Fibroblast of skin of right quadriceps (primary cell): ENCODE measurements at places on chromosomes 5 and 9.

- DNase-seq, result no peak
Observed at GRCh38 chr5:56303511-56303910, 70.4 kb upstream of the ANKRD55 start.

DNA sequence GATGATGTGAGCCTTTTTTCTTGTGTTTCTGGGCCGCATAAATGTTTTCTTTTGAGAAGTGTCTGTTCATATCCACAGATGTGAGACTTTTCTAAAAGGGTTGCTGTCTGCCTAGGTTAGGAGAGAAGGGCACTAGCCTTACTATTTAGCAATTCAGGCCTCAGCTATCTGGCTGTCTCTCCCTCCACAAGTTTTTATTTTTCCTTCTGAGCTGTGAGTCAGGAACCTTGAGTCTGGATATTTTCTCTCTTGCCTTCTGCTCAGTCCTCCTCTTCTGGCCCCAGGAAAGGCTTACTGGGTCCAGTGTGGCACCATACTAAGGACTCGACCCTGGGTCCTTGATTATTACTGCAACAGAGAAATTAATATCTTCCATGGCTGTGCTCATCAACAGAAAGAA is 187.6 kb downstream of the CSNK1G3 start:
- no peak for DNase-seq

GRCh38 chr5:179680014-179680779 is 637 bp downstream of the CBY3 start:
- DNase-seq, result no peak

- DNase-seq, result no peak
Observed at GRCh38 chr9:127489471-127490115, 38.3 kb downstream of the LRSAM1 start.

DNA sequence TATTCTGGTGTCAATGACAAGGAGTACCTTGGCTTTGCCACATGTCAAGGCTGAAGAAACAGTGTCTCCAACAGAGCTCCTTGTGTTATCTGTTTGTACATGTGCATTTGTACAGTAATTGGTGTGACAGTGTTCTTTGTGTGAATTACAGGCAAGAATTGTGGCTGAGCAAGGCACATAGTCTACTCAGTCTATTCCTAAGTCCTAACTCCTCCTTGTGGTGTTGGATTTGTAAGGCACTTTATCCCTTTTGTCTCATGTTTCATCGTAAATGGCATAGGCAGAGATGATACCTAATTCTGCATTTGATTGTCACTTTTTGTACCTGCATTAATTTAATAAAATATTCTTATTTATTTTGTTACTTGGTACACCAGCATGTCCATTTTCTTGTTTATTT is 19.8 kb downstream of the CD274 start:
- no peak for DNase-seq

DNA sequence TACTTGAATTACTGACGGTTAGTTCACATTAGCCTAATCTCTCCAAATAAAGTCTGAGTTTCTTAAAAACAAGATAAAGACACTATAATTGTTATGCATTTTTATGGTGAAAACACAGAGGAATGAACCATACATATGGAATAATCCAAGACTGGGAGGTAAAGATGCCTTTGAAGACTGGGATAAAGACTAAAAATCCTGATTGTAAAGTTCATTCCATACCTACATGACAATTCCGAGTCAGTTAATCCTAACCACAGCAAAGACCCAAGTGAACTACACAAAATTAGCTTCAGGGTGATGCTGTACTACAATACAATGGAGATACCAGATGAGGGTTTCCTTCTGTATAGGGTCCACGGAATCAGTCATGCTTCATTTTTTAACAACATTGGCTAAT is 6.3 kb downstream of the AP3B1 start:
- peak; percentile 9 for DNase-seq

DNA sequence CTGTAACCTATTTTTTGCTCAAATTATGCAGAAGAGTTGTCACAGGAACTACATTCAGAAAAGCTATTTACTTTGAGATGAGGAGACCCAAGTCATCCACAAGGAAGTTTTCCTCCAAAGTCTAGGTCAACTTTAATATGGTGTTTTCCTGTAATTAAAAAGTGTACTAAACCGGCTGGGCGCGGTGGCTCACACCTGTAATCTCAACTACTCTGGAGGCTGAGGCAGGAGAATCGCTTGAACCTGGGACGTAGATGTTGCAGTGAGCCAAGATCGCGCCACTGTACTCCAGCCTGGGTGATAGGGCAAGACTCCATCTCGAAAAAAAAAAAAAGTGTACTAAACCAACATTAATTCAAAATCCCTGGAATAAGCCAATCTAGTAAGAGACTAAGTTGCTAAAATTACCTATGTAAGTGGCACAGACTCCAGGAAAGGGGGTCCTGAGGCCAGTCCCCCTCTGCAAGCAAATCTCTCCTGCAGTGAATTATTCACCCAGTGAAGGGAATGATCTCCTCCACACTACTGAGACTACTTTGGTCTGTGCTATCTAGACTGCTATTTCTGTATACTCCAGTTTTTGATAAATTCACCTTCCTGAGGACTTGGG is 38.9 kb downstream of the FNBP1 start:
- no peak for DNase-seq

GRCh38 chr9:97811533-97812246 is 41.3 kb upstream of the FOXE1 start:
- DNase-seq, result peak; percentile 38

DNA sequence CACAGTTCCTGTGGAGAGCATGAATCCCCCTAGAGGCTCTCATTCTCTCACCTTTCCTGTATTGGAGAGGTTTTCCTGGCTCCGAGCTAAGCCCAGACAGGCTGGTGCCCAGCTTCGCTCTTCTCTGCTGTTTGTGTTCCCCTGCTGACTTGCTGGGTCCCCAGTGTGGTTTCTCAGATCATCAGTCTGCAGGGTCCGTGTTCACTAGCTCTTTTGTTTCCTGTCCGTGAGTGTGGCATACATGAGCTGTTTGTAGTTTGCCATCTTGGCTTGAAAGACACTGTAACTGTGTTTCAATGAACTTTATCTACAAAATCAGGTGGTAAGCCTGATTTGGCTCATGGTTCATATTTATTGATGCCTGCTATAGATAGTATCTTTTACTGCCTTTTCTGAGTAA is 23.8 kb downstream of the LOX start:
- DNase-seq, result no peak

DNA sequence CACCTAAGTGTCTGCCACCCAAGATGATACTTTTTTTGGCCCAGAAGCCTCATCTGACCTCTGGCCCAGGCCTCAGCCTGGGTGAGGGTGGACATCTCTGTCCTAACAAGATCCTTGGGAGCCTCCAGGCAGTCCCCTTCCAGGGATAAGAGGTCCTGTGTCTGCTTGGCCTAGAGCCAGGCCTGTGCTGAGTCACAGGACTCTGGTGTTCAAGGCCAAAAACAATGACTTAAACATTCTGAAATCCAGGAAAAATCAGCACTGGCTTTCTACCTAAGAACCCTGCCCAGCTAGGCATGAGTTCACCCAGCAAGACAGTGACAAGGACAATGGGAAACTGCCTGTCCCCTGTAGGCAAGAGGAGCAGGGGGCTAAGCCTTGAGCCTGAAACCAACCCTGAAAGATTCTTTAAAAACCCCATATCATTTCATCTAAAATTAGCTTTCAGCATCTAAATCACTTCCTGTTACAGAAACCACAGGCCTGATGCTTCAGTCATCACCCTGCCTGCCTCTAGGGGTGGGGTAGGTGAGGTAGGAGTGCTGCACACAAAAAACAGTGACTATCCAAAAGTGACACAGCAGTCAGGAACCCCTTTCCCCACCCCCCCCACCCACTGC is 29.9 kb downstream of the CSF2 start:
- peak; percentile 94 for DNase-seq

DNA sequence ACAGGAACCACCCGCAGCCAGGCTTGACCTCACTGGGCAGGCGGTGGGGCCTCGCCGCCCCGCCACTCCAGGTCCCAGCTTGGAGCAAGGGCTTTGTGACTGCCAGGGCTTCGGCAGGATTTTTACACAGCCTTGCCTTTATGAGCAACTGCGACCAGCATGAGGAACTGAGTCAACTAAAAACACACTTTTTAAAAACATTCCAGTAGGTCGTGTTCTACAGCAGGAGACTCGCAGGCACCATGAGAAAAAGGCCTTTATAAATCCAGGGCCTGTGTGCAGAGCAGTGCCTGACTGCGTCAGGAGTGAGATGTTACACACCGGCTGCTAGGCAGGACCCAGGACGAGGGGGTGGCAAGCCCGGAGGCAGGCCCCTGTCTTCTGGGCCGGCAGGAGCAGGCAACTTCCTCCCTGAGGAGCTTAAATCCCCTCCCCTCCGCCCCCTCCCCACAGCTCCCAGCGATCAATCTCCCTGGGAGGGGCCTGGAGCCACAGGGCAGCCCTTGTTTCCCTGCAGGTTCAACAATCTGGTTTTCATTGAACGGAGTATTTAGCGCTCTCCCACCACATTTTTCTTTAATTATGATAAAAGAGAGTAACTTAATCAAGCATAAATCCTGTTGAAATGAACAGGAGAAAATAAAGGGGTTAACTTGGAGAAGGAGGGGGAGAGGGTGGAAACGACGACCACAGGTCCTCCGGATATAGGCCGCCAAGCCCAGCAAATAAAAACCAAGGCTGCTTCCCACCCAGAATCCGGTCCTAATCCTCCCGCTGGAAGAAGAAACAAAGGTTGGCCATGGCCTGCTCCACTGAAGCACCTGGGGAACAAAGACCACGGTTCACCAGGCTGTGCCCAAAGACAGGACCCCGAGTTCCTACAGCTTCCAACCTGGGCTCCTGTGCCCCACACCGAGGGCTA is 92.5 kb downstream of the ROR2 start:
- DNase-seq, result peak; percentile 59

GRCh38 chr9:111287127-111287526 is 42.9 kb downstream of the OR2K2 start:
- DNase-seq, result peak; percentile 88

GRCh38 chr9:78958892-78959291 is 612.9 kb upstream of the TLE4 start:
- DNase-seq, result no peak

- peak; percentile 79 for DNase-seq
Observed at GRCh38 chr5:108193021-108193795, 188.7 kb downstream of the FBXL17 start.

- no peak for DNase-seq
Observed at GRCh38 chr5:23825196-23825595, 317.8 kb downstream of the PRDM9 start.

DNA sequence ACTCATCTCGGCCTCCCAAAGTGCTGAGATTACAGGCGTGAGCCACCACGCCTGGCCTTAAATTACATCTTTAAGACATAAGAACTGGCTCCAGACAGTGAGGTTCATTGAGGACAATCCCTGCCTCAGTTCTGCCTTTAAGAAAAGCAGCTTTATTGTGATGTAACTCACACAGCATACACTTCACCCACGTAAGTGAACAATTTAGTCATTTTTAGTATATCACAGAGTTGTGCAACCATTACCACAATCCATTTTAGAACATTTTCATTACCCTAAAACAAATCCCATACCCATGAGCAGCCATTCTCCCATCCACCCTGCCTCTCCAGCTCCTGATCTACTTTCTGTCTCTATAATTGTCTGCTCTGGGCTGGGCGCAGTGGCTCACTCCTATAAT is 24.0 kb upstream of the LTC4S start:
- no peak for DNase-seq

GRCh38 chr5:146909255-146910068 is 30.9 kb upstream of the PPP2R2B start:
- DNase-seq, result no peak

GRCh38 chr5:51380603-51381207 is 2.5 kb upstream of the ISL1 start:
- DNase-seq, result no peak

GRCh38 chr5:85823462-85824426 is 794.0 kb upstream of the COX7C start:
- DNase-seq, result no peak

DNA sequence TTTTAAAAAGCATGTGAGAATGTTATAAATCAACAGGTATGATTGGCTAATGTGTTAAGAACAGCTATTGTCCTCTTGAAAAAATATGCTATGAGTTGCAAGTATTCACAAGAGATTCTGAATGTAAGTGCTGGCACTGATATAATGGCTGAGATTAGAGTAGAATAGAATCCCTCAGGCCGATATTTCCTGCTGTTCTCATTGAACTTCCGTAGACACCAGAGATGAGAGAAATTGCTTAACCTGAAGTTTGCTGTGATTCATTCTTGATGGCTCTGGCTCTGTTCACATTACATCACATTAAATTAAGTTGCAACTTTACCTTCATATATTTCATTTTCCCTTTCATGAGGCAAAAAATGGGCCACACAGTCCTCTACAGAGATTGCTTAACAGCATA is 114.5 kb downstream of the BAAT start:
- no peak for DNase-seq

- DNase-seq, result no peak
Observed at GRCh38 chr5:178338126-178338749, 105.6 kb upstream of the PHYKPL start.

DNA sequence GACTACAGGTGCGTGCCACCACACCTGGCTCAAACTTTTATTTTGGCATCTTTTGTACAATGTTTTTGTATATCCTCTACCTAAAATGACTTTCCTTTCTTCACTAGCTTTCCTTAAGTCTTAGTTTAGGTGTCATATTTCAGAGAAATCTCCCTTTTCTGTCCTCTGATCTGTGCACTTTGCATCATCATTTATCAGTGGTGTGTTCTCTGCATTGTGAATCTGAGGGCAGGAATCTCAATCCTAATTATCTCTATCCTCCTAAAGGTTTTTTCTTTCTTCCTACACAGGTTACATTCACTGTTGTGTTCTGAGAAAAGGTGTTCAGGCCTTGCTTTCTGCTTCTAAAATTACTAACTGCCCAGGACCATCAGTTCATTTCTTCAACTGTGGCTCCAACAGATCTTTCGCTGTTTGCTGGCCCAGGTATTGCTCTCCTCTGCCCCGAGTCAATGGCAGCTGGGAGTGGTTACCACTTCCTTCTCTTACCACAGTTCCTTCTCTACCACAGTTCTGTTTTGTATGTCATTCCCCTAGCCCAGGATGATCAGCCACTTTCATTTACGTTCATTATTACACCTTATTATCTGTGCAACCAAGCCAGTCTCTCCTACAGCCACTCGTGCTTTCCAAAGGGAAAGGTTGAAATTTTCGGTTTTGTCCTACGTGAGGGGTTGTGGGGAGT is 14.0 kb downstream of the TGFBR1 start:
- DNase-seq, result no peak

DNA sequence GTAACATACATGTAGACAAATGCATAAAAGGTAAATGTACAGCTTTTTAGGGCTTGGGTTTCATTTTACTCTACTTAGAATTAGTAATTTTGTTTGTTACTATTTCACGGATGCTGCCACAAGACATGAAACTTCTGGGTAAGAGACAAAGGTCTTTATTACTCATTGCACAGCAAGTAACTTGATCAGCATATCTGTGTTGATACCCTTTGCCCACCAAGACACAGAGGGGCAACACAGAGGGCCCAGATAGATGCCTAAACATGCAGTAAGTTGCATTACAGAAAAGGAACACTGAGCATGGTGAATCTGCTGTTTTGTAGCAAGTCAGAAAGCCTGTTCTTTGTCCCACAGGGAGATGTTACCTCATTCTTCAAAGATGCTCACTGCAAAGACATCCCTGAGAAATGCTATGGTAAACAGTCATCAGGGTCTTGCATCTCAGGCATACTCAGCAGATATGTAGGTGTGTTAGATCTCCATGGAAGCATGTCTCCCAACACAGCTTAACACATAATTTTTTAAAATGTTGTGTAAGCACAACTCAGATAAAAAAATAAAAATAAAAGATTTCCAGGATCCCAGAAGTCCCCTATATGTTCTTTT is 10.3 kb downstream of the ITGA2 start:
- peak; percentile 60 for DNase-seq

- no peak for DNase-seq
Observed at GRCh38 chr5:991472-992267, 16.9 kb upstream of the NKD2 start.

- DNase-seq, result peak; percentile 51
Observed at GRCh38 chr5:17235731-17236330, 18.4 kb downstream of the BASP1 start.
